ENCODE measurements at places on chromosomes 11 and 22. TPM values are rescaled to one million over a fixed set of nuclear protein-coding genes. Genes with fewer than 3 reads are reported as not detected.

Gene MRGPRF
- total RNA-seq = 0.50 TPM

Gene KRTAP5-11
- not detected for total RNA-seq

Gene APOBEC3B
- 66.5 TPM for total RNA-seq

Gene MYEOV
- 232 TPM for total RNA-seq

Gene CCDC157
- 6.2 TPM for total RNA-seq

Gene RIC3
- not detected for total RNA-seq

Gene CRYBB2
- 1.0 TPM for total RNA-seq

Gene E2F8
- total RNA-seq = 22.0 TPM

Gene TMPRSS4
- 18.7 TPM for total RNA-seq

GRCh38 chr11:2089536-2090165 lies 49.5 kb downstream of the IGF2 start:
- DNase-seq = no peak

DNA sequence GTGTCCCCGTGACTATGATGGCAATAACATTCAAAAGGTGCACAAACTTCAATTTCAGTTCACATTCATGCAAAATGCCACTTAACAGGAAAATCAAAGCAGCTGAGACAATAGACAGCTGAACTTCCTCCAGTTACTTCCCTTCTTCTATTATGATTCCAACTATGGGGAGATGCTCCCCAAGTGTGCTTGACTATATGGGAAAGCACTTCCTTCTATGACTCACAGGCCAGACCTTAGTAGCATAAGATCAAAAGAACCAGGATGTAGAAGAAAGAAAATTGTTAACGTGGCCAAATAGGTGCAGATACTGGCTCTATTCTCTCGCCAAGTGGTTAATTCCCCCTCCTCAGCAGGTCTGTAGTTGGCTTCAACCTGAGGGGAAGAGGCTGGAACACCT lies 7.8 kb upstream of the FAT3 start:
- peak; percentile 72 for DNase-seq

GRCh38 chr11:100459811-100460210 lies 227.3 kb upstream of the ARHGAP42 start:
- DNase-seq = no peak

DNA sequence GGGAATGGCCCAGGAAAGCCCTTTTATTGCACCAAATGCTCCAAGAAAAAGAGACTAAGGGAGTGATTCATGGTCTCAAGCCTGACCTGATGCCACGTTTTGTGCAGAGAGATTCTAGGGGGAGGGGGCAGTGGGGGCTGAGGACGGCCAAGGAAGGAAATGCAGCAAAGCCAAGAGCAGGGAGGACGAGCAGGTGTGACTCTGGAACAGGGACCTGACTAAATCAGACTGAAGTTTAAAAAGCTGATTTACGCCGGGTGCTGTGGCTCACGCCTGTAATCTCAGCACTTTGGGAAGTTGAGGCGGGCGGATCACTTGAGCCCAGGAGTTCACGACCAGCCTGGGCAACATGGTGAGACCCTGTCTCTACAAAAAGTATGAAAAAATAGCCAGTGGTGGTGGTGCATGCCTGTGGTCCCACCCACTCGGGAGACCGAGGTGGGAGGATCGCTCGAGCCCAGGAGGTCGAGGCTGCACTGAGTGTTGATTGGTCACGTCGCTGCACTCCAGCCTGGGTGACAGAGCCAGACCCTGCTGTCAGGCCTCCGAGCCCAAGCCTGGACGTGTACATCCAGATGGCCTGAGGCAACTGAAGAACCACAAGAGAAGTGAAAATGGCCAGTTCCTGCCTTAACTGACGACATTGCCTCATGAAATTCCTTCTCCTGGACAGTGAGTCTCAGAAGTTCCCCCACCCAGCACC lies 10.8 kb upstream of the IFITM3 start:
- DNase-seq = no peak

DNA sequence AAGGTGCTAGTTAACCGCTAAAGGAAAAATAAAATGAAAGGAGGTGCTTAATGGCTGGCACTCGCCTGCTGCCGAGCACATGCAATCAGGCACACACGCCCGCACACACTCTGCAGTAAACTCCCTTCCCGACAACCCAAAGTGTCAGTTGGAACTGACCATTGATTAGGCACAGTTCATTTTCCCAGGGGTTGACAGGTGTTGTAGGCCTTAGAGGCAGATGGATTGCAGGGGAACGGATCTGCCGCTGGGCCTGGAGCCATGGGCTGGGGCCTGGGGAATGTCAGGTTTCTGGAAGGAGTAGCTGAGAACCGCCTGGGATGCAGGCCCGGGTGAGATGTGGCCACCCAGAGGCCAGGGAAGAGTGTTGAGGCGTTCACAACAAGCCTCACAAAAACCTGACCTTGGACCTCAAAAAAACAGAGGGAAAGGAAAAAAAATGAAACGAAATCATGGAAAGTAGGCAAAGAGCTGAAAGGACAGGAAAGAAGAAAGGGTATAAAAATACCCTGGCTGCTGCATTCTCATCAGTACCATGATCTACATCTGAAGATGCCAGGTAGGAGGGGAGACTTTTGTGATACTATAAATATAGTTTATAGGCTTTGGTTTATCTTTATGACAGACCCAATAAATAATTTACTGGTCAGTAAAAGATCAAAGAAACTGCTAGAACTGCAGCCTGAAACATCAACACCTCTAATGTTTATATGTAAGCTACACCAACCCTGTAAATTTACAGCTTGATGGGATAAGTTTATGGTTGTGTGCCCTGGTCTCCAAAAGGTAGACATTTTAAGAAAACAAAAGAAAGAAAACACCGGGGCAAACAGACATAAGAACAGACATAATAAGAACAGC lies 313.4 kb downstream of the BUD13 start:
- DNase-seq = no peak

DNA sequence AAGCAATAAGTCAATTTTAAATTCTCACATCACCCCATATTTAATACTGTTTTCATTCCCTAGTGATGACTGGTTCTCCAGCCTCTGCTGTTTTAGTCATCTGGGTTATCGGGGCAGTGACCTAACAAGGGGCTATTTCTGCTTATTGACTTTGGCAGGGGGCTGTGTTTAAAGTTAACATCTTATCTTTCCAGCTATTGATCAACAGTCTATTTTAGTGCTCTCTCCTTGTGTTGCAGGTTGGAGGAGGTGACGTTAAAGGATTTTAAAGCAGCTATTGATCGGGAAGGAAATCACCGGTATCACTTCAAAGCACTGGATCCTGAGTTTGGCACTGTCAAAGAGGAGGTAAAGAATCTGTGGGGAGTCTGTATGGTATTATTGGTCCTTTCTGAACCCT lies 7.7 kb upstream of the DLAT start:
- no peak for DNase-seq

DNA sequence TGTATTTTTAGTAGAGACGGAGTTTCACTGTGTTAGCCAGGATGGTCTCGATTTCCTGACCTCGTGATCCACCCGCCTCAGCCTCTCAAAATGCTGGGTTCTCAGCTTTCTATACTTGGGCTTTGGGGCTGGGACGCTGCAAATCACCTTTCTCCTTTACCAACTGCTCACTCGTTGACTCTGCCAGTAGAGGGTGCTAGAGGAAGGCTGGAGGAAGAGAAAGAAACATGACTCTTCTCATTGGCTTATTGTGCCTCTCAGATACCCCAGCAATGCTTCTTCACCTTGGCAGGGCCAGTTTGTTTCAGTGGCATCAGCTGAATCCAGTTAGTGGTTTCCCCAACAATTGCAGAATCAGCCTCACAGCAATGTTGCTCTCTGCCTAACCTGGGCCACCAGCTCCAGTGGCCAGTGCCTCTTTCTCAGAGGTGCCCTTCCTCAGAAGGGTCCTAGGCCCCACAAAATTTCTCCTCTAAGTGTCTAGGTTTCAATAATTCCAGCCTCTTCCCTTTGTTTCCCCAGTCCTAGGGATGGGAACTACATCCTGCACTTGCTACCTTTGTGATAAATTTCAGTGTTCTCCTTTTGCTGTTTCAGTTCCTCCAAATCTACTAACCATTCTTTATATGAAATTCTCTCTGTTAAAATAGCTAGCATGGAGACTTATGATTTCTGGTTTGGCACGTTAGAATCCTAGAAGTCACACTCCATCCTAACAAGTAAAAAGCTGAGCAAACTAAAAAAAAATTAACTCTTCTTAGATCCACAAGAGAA lies 71.5 kb upstream of the VSTM5 start:
- peak; percentile 32 for DNase-seq

DNA sequence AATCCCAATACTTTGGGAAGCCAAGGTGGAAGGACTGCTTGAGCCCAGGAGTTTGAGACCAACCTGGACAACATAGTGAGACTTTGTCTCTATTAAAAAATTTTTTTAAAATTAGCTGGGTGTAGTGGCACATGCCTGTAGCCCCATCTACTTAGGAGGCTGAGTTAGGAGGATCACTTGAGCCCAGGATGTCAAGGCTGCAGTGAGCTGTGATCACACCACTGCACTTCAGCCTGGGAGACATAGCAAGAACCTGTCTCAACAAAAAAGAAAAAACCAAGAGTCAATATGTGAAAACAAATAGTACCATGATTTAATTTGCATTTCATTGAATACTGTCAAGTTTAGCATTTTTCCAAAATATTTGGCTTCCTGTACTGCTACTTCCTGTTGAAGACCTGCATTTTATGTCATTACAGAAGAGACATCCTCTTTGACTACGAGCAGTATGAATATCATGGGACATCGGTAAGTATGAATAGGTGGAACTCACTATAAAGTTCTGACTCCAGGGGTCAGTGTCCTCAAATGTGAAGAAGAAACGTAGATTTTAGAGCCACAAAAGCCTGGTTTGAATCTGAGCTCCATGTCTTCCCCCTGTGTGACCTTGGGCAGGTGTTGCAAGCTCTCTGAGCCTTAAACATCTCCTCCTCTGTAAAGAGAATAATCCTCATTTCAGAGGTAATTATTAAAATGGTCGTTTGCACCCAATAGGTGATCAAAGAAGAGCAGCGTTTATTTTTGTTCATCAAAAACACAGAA lies 16.0 kb downstream of the CDC45 start:
- DNase-seq = no peak

DNA sequence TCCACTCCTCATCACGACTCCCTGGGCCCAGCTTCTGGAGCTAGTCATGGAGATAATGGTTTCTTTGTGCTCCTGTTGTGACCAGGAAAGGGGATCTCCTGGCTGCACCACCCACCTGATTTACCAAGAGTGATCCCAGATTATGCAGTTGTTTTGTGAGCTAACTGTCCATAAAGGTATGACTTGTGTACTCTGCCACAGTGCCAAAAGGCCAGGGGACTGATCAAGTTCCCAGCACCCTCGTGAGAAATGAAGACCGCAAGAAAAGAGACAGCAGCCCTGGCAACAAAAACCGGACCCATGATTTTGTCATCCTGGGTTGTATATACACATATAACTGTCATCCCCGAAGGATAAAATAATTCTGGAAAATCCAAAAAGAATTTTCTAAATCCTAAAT lies 26.6 kb downstream of the TUB start:
- DNase-seq = no peak

GRCh38 chr11:46331282-46331984 lies 15.8 kb upstream of the DGKZ start:
- no peak for DNase-seq

GRCh38 chr11:47971501-47971900 lies 8.9 kb upstream of the PTPRJ start:
- no peak for DNase-seq

DNA sequence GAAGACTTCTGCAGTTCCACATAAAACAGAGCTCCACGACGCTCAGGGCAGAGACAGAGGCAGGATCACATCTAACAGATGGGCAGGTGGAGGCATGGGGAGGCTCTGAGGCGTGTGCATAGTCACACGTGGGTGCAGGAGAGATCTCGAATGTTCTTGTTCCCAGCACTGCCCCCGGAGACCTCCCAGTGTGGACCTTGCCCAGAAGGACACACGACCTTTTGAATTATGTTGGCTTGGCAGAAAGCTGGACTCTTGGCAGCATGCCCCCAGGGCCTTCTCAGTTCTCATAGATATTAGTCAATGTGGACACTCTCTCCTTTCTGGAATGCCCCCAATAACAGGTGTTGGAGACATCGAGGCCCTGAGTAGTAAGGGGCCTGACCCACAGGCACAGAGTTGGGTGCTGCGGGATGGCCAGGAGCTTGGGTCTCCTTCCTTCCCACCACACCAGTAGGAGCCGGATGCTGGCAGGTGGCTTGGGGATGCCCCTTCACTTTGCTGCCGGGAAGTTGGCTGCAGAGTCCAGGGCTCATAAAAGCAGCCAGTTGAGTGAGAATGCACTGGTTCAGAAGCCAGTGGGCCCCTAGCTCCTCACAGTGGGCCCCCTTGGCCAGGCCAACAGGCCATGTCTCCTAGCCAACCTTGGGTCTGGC lies 12.1 kb downstream of the MYEOV start:
- no peak for DNase-seq

GRCh38 chr11:76369406-76369805 lies 11.5 kb downstream of the THAP12 start:
- DNase-seq = no peak

DNA sequence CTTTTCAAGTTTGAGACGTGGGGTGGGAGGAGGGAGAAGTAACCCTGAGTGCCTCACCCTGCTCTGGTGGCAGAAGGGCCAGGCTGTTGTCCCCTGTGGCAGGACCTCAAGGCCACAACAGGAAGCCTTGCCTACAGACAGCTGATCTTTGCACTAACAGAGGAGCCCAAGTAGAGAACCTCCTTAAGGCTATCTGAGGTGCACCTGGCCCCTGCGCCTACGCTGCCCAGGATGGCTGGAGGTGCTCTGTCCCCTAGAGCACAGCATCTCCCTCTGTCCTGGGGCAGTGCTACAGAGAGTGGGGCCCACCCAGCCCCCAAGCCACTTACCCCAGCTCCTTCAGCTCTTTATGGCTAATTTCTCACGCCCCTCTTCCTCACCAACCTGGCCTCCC lies 27.0 kb downstream of the MYO7A start:
- no peak for DNase-seq

DNA sequence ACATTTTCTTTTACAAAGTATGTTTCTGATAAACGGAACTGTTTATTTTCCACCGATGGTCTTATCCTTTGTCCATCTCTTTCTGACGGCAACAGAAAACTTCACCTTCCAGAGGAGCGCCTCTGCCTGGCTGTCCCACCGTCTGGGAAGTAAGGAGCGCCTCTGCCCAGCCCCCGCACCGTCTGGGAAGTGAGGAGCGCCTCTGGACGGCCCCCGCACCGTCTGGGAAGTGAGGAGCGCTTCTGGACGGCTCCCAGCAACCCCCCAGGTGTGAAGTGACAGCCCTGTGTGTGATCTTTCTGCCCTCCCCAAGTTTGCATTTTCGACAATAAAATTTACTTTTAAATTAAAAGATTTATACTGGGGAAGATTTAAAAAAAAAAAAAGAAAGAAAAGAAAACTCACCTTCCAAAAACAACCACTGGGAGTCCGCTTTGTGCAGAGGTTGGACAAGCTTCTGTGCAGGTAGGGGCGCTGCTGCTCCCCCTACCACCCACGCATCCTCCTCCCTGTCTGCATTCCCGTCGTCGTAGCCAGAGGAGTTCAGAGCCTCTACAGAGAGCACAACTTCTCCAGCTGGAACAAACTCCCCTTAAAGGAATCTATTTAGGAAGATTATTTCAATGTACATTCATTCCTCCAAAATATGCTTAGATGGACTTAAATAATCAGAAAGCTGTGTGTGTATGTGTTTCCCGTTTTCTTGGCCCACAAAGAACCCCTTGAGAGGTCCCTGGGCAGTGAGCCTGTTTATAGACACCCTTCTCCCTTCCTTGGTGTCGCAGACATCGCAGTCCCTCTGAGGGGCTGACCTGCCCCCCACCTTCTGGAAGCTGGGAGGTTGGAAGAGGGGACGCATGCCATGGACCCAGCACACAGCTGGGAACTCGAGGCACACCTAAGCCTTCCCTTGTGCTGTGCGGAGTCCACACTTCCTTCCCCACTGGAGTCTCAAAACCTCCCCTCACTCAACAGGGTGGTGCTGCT lies 849 bp upstream of the APOBEC3B start:
- DNase-seq = no peak
